ENCODE measurements at places on chromosomes 4 and X.

GRCh38 chr4:38572793-38573192 is 91.2 kb upstream of the KLF3 start:
- no peak for DNase-seq

DNA sequence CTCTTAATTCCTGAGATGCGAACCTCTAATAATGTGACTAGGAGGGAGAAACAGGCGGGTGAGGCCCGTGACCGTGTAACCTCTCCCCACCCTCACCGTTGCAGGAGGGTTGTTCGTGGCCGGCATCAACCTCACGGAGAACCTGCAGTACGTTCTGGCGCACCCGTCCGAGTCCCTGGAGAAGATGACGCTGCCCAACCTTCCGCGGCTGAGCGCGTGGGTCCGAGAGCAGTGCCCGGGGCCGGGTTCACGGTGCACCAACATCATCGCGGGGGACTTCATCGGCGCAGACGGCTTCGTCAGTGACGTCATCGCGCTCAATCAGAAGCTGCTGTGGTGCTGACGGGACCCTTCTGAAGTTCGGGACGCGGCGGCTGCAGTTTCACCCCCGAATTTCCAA is 17.8 kb downstream of the PLCXD1 start:
- DNase-seq, result no peak

GRCh38 chr4:55503169-55503568 is 43.5 kb downstream of the CLOCK start:
- DNase-seq, result no peak

DNA sequence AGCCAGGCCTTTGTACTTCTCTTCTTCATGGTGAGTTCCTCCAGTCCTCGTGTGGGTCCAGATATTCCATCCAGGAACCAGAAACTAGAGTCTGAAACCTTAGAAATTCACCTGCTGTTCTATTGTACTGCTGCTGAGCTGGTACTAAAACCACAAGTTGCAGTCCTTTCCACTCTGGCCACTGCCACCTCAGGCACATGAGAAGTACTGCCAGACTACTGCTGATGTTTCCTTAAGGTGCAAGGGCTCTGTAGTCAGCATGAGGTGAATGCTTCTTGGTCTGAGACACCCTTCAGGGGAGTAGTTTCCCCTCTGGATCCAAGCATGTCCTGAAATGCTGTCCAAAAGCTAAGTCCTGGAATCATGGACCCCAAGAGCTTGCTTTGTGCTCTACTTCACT is 399.6 kb upstream of the CT83 start:
- DNase-seq, result no peak

- DNase-seq, result no peak
Observed at GRCh38 chr4:134636338-134637051, 434.9 kb upstream of the PABPC4L start.

- DNase-seq, result no peak
Observed at GRCh38 chrX:10120331-10120730, 36.4 kb upstream of the CLCN4 start.

DNA sequence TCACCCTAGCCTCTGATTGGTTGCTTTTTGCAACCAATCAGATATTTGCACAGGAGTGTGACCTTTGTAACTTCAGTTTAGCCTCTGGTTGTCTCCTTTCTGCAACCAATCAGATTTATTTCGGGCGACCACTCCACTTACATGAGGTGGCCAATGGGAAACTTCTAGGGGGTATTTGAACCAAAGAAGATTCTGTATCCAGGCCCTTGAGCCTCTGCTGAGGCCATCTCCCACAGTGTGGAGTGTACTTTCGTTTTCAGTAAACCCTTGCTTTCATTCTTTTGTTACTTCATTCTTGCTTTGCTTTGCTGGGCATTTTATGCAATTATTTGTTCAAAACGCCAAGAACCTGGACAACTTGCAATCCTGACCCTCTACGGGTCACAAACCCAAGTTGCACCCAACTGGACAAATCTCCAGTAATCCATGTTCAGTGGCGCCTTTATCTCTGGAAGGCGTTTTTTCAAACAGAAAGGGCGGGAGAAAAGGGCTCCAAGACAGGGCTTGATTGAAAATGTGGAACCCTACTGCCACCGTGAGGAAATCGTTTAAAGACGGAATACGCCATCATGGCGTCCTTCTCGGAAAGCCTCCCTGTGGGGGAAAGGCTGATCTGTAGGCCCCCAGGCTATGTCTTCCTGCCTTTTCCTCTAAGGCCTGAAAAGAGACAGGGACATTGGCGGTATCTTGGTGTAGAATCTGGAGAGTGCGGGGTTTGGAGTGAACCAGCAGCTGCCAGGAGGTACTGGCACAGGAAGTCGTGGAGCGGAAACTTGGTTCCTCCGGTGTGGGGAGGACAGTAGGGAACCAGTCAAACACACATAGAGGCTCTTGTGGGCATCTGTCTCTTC is 184.6 kb downstream of the OR13H1 start:
- DNase-seq, result peak; percentile 71

GRCh38 chr4:94508296-94508695 is 56.6 kb downstream of the PDLIM5 start:
- DNase-seq, result no peak

GRCh38 chr4:150299816-150300215 is 221.6 kb downstream of the DCLK2 start:
- DNase-seq, result no peak

GRCh38 chrX:23003116-23003515 is 3.4 kb downstream of the DDX53 start:
- DNase-seq, result no peak

DNA sequence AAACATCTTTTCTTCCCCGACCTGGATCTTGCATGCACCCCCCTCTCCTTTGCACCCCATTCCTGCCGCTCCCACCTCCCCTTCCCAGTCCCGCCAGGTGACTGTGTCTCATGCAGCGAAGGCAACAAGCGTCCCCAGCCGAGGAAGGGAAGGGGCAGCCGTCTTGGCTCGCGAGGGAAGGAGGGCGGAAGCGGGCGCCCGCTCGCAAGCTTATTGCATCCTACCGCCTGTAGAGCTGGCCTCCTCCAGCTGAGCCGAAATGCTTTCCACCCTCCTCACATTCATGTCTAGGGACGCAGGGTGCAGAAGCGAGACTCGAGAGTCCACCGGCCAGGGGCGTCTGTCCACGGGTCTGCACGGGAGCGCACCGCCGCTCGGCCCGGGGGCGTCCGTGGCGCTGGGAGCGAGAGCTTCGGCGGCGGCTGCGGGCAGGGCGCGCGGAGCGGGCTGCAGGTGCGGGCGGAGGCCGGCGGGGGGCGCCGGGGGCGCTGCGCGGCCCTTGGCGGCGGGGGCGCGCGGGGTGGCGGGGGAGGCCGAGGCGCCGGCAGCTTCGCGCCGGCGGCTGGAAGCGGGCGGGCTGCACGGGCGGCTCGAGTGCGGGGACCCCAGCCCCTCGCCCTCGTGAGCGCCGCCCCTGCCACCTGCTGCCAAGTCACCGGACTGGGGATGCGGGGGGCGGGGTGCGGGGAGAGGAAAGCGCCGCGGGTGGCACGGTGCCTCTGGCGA is at the start of gene KCNIP4:
TSS of gene KCNIP4 (minus strand) at position 426 of the 726 bp plus-strand sequence.
- peak; percentile 16 for DNase-seq

GRCh38 chr4:27184508-27185155 is 324.0 kb downstream of the STIM2 start:
- no peak for DNase-seq

Measured in activated T-cell treated with anti-CD3 and anti-CD28 coated beads, Interleukin-2, amount 50 U/mL, for 1 hour (primary cell).